ENCODE measurements at places on chromosomes 3 and 15.
A peak's percentile ranks its signal among the peaks of the same experiment; 100 is the strongest.

- peak; percentile 8 for DNase-seq
These were observed 8.5 kb upstream of the SLC24A5 start for GRCh38 chr15:48112242-48112641.

DNA sequence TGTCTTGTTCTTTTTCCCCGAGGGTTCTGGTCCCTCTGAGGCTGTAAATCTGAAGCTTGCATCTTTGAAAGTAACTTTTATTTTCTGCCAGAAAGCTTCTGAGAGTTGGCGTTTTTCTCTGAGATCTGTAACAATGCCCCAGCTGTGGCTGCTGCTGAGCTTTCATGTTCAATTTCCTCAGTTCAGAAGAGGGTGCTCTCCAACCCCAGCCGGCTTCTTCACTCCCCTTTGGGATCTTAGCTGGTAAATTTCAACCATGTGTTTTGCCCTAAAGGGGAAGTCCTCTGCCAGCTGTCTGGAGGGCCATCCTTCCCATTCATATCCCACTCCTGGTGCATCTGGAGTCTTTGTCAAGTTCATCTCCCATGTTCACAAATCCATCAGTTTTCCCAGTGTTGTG lies 18.3 kb upstream of the CFAP100 start:
- no peak for DNase-seq

GRCh38 chr3:195796795-195797194 lies 14.9 kb downstream of the MUC4 start:
- DNase-seq: no peak

DNA sequence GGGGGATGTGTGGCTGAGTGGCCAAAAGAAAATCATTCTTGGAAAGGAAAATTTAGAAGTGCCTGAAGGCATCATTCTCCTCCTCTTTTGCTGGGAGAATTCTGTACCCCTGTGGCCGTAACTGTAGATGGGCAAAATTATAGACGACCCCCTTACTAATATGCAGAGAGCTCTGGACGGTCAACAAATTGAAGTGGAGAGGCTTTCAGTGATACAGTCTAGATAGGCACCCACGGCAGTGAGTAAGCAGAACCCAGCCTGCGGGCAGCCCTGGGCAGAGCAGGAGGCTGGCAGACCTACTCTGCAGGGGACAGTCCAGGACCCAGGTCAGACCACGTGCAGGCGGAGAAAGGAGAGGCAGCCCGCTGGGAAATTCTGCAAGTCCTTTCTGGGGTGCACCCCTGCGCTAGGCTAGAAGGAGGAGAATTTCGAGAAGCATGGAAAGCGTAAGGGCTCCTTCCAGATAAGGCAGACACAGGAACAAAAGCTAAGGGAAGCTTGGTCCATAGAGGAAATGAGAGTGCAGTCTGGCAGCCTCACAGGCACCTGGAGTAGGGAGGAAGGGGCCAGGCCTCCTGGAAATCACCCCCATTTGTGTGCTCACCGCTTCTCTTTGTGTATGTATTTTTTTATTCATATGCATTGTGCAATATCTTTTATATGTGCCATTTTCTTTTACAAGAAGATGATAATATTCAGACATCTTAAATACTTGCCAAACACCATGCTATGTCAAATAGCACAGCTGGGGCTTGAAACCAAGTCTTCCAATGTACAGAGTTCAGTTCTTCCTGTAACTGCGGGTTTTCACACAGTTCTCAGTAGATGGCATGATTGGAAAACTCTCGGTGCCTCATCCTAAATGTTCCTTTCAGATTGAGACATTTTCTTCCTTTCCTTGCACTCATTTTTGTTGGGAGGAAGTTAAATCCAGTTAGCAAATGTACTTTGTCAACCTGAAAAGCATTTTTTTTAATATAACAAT lies 40.2 kb downstream of the LRRK1 start:
- DNase-seq: peak; percentile 54

GRCh38 chr15:94858449-94858848 lies 627.1 kb downstream of the MCTP2 start:
- no peak for DNase-seq

DNA sequence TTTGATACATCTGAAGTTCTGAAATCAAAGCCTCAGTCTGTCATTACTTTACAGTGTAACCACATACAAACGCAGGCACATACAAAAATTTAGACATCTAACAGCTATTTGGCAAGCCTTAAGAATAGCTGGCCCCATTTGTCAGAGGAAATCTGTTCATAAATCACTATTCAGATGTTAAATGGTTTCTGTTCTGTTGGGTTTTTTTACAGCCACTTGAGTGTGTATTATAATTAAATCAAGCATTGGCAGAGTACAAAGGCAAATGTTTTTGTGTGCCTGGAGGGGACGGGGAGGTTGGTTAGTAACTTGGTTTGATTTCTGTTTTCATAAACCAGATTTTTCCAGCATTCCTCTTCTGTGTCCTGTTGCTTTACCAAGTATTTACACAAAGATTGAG lies 24.1 kb downstream of the PIGB start:
- no peak for DNase-seq

GRCh38 chr3:184524981-184525336 lies 36.6 kb upstream of the EPHB3 start:
- no peak for DNase-seq

DNA sequence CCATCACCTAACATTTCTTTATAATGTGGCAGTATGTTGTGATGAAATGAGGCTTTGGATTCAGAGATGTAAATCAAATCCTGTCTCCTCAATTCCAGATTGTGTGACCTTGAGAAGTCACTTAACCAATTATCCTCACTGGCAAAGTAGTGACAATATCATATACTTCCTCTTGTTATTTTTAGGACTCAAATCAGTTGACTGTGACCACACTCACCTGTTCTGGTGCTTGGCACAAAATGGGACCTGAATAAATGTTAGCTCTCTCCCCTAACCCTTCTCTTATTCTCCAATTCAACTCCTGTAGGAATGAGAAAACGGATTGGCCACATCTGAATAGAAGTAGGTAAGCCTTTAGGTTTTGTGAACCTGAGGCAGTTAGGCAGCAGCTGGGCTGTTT lies 42.1 kb downstream of the IQCH start:
- DNase-seq: no peak

DNA sequence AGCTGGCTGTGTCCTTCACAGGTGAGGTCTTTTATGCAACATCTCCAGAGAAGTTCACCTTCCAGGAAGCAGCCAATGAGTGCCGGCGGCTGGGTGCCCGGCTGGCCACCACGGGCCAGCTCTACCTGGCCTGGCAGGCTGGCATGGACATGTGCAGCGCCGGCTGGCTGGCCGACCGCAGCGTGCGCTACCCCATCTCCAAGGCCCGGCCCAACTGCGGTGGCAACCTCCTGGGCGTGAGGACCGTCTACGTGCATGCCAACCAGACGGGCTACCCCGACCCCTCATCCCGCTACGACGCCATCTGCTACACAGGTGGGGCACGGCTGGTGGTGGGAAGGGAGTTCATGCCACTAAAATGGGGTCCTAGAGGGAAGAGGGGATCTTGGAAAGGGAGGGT lies 40.1 kb downstream of the ACAN start:
- DNase-seq: no peak

- peak; percentile 12 for DNase-seq
These were observed 276.6 kb downstream of the RPLP1 start for GRCh38 chr15:69729167-69729748.

DNA sequence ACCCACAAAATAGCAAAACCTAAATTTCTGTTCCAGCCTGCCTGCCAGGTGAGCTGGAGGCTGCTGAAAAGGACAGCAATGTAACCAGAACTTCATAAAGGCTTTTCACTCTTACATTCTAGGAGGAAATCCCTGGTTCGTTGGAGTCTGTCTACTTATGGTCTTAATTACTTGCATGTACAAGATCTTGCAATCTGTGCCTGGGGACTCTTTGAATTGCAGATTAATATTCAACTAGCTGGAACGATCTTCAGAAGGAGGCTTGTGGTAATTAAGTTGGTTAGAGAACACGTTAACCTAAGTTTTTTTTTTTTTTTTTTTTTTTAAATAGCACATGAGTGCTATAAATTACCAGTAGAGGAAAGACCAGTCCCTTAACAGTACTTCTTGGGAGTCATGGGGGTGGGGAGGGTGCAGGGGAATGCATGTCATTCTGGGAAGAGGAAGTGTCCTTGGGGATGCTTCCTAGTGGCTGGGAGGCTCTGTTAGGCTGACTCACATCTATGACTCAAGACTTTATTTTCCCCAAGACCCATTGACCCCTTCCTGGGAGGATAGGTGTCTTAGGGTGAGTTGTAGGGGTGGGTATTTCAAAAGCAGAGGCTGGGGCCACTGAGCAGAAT lies 139.8 kb downstream of the RAB11A start:
- DNase-seq: peak; percentile 79

DNA sequence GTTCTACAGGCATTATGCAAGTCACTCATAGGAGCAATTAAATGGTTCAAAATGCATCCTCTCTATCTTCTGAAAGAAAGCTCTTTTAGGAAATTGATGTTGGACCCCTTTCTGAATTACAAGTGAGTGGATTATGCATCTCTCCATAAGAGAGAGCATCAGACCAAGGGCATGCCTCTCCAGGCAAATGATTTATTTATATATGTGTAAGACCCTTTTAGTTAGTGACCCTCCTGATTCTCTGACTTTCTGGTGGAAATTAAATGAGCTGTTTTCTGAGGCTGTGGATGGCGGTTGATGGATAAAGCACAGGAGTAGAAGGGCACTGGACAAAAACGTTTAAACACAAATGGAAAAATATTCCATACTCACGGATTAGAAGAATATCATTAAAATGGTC lies 62.6 kb downstream of the CADPS start:
- no peak for DNase-seq

DNA sequence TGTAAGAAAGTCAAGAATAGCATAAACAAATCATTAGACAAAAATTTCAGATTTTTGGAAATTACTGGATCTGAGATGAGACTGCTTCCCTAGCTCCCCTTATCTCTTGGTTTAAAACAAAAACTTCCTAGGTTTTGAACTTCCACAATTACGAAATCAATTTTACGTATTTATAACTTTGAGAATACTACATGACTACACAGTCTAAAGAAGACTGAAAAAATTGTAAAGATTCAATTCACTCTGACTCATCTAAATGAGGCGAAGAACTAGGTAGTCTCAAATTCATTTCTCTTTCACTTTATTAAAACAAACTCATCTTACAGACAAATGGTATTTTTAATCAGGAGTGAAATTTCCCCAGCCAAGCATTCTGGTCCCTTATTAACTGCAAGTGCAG lies 10.3 kb downstream of the CCDC54 start:
- no peak for DNase-seq

DNA sequence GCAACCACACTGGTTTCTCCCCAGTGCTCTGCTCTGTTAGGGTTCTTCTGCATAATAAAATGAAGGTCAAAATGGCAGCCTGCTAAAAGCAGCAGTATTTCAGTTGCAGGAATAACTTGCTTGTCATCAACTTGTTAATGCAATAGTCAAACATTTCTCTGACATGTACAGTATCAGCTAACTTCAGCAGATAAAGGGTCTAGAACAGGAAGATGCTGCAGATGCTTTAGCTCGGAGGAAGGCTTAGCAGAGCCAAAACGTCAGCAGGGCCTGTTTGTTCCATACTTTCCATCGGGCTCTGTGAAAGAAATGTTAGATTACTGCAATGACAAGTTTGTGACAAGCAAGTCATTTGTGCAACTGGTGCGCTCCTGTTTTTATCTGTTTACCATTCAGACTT lies 291.9 kb downstream of the TIGIT start:
- DNase-seq: no peak

DNA sequence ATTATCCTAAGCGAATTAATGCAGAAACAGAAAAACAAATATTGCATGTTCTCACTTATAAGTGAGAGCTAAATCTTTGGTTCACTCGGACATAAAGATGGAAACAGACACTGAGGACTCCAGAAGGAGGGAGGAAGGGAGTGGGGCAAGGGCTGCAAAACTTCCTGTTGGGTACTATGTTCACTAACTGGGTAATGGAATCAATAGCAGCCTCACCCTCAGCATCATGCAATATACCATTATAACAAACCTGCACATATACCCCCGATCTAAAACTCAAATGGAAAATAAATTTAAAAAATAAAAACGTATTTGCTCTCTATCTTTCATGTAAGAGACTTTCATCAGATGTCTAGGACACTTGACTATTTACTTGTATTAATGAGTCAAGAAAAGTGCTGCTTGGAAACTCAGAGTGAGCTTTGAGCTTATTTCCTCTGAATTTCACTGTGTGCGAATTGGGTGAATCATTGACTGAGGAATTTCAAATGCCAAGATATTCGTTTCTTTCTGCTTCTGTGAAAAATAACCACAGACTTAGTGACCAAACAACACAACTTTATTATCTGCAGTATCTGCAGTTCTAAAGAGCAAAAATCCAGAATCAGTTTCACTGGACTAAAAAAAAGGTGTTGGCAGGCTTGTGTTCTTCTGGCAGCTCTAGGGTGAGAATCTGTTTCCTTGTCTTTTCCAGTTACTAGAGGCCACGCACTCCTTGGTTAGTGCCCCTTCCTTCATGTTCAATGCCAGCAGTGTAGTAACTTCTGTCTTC lies 18.4 kb downstream of the TM4SF18 start:
- peak; percentile 76 for DNase-seq

GRCh38 chr3:141052201-141053069 lies 1.3 kb downstream of the SPSB4 start:
- no peak for DNase-seq

DNA sequence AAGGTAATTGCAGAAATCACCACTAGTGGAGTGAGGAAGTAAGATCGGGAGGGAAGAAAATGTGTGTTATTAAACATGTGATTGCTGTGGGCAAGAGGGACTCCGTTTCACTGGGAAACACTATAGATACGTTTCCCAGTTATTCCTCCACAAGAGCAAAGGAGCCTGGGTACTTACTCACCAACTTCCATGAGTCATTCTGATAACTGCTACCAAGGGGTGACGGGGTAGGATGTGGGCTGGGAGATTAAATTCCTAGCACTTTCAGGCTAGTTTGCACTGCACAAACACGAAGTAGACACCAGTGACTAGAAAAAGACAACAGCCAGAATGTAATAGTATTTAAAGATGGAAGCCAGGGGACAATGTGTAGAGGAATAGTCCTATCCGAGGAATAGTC lies 812.9 kb upstream of the CFAP20DC start:
- peak; percentile 92 for DNase-seq

- DNase-seq: no peak
These were observed 72.0 kb downstream of the LARS2 start for GRCh38 chr3:45460361-45460760.

DNA sequence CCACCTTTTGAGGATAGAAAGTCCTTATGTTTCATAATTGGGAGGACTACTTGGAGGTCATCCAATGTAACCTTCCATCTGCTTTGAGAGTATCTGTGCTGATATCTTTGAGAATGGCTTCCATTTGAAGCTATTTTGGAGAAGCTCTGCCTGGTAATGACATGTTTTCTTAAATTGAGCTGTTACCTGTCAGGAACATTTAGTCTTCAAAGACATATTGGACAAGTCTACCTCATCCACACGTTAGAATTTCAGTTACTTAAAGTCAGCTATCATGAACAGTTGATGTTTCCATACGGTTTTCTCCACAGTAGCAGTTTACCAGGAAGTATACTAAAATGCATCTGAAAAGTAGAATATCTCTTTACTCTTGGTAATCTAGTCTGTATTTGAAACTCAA lies 318.5 kb downstream of the EDEM1 start:
- DNase-seq: no peak

GRCh38 chr15:30979457-30979856 lies 12.0 kb downstream of the MTMR10 start:
- no peak for DNase-seq

- DNase-seq: no peak
These were observed 30.2 kb upstream of the VPS8 start for GRCh38 chr3:184781801-184782200.
